Spinal cord (tissue), 10 donors: ENCODE measurements at places on chromosomes 12 and 14. TPM values are rescaled to one million over a fixed set of nuclear protein-coding genes. Genes with fewer than 3 reads are reported as not detected.

DNA sequence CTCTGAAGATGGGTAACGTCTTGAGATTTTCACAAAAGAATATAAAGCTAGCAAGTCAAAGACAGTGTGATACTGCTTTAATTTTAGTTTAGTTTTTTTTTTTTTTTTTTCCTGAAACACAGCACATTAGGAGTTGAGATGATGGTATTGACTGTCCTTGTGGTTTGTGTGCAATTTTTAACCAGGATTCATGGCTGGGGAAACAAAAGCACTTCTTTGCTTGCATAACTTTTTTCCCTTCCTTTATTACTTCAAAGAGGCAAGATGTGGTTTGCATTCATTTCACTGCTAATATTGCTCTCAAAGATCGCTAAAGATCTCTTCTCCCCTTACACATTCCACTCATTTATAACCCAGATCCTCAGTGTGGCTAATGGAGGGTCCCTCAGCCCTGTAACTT, 157.1 kb upstream of the PZP start:
- DNase-seq: no peak

DNA sequence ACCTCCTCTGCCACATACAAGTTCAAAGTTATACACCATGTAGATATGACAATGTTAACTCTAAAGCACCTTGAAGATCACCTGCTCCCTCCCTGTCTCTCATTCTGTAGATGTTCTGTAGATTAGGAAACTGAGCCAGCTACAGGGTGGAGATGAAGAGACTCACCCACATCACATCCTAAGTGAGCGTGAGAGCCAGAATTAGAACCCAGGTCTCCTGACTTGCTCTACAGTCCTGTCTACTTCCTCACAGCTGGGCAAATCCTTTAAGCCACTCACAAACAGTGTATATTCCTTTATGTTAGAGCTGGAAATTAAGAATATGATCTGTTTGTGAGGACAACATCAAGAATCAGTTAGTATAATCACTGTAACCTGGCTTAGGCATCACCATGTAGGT, 1.8 kb downstream of the APPL2 start:
- DNase-seq: no peak

DNA sequence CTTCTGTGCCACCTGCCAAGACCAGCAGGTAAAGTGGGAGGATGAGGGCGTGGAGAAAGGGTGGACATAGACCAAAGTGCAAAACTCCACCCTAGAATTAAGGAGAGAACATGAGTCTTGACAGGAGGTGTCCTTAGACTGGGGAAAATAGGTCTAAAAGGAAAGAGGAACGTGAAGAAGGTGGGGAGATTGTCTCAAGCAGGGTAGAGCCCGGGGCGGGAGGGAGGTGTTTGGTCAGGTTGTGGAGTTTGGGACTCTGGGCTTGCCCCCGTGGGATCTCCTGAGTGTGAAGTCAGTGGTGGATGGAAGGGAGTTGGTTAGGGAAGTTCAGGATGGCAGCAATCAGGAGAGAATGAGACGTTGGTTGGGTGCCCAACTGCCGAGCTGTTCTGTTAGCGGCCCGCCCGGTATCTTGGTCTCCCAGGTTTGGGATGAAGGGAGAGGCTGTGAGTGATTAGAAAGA, 386 bp downstream of the DGKA start:
- DNase-seq: no peak

GRCh38 chr12:52566847-52567291, 6.8 kb downstream of the KRT74 start:
- DNase-seq: no peak

- no peak for DNase-seq
Observed at GRCh38 chr12:50344245-50344644, 52.2 kb downstream of the FAM186A start.

DNA sequence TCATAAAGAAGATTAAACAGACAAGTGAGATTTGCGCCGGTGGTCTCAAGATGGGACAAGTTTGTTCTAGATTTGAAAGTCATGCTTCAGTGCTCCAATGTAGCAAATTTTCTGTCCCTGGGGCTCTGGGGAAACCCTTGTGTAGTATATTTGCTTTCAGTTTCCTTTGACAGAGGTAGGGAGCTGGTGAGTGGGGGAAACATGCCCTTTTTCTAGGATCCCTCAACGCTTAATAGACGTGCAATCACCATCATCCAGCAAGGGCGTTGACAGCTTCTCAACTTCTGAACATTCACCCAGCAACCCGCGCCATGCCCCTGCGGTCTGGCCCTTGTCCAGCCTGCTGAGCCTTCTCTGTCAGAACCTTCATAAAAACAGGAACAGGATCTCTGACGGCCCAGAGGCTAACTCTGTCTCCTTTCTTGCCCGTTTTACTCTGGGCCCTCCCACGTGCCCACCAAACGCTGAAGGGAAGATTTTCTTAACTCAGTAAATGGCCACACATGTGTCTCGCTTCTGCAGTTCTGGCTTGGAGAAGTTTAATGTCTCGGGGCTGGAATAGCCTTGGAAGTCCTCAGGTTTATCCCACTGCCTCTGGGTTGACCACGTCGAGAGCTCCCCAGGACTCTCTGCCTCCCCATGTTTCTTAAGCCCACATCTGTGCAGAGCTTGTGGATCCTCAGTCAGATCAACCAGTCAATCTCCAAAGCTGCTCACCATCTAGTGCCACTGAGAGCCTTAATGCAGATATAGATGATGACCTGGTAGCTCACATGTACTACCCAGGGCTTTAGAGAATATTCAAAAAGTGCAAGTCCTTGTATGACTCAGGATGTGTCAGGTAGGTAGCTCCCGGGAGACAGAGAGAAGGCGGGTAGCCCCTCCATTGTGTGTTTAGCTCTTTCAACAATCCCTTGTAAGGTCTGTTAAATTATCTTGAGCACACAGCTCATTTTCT, 58.1 kb upstream of the CCND2 start:
- no peak for DNase-seq

DNA sequence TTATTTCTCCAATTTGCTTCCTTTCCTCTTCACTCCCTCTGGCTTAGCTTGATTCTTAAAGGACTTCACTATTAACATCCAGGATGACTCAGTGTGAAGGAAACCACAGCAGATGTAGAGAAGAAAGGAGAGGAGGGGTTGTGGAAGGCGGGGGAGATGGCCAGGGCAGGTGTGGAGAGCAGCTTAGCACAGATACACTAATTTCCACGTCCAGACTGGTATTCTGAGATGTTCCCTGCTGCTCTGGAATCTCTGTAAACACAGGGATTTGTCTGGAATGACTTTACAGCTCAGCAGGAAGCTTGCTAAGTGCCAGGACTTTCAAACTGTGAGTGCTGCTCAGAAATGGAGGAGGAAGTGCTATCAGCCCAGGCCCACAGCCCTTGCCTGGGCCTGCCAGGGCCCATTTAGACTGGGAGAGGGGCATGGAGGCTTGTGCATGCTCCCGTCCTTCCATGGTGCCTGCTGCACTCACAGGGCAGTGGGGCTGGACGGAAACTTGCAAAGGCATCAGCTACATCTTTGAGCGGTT, 202.5 kb upstream of the DDHD1 start:
- peak; percentile 10 for DNase-seq

DNA sequence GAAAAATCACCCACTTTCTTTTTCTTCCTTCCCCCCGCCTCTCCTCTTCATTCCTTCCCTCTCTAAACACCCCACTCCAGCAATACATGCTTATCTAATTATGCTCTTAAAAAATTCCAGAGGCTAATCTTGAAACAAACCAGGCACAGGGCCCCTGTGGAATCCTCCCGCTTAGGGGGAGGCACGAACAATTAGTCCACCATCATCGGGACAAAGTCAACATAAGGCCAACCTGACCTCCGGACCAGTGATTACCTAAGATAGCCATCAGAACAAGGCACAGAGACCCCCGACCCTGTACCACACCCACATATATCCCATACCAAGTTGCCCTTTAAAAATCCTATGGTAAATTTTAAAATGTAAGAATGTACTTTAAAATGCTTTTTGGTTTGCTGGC, 47.1 kb downstream of the KIF21A start:
- DNase-seq: no peak

DNA sequence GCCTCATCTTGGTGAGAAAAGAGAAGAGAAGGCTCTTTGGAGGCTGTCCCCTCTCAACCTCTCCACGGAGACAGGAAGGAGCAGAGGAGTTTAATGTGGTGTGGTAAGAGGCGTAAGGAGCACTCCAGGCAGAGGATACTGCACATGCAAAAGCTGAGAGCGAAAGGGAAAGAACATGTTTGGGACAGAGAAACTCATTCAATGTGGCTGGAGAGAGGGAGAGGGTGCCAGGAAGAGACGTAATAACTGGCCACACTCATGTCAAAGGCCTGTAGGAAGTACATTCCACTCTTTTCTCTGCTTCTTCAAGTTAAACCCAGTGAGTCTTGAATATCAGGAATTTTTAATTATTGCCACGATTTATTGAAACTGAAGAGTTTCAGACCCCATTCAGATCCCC, 12.0 kb downstream of the VDR start:
- DNase-seq: no peak

DNA sequence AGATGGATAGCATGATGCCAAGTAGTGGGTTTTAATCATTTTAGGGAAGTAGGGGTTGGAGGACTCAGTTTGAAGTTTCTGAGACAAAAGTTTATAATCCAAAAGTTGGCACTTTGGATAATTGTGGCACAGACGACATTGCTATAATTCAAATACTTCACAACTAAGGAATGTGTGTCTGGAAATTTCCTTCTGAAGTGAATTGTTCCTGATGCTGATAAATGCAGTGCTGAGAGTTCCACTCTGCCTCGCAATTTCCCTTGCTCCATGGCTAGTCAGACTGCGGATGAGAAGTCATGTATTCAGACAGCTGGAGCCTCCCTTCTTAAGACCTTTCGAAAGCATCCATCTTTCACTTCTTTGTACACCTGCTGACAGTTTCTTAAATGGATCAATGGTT, 393.3 kb upstream of the PRICKLE1 start:
- DNase-seq: no peak

DNA sequence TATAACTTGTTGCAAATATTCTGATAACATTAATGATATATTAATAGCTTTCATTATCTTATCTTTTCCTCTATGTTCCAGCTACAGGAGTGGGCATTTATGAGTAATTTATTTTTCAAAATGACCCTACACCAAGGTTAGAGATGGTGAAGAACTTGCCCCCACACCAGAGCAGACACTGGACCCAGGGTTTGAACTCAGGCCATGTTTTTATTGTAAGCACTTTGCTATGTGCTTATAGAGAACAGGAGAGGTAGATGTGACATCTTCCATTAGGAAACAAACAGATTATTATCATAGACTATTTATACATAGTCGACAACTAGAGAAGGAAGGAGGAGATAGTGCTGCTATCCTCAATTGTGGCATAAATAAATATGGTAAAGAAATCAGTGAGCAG, 265.2 kb downstream of the EGLN3 start:
- no peak for DNase-seq

DNA sequence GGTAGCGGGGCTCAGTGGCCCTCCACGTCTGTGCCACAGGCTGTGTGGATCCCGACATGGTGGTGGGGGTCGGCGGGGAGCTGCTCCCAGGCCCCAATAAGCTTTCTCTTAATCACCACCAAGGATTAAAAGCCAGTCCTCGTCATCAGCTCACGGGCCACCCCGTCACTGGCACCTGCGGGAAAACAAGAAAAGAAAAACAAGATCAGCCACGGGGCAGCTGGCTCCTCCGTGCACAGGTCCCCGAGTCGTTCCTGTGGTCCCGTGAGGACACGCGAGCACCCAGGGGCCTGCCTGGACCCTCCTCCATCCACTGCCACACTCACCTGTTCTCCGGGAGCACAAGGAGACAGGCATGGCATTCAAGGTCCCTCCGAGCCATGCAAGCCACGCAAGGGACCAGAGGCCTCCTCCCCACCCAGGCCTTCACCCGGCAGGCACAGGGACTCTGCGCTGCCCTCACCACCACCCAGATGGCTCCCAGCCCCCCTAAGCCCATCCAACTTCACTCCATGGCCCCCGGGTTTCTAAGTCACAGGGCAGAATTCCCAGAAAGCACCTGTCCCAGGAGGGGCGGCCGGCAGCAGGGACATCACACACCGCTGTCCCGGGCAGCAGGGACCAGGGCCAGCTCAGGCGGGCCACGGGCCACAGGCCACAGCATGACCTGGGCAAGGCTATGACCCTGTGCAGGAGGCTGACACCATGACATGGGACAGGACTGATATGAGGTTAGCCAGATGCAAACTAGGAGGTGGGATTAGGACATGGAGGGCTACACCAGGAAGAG, 72.0 kb downstream of the NCOR2 start:
- DNase-seq: no peak

DNA sequence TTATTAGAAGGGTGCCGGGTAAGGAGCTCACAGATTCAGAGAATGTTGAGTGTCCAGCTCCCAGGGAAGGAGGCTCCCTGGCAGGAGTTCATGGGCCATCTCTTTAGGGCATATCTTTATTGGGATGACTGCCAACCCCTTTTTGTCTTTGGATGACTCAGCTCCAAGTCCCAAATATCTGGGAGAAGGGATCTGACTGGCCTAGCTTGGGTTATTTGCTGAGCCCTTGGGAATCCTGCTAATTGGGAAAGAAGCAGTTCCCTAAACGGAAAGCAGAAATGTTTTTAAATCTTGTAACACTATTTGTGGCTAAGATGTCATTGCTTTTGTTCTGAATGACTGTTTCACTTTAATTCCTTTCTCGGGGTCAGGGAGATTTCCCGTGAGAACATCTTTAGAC, 12.6 kb downstream of the DDX55 start:
- DNase-seq: no peak

GRCh38 chr12:123896767-123897166, 75.9 kb downstream of the CCDC92 start:
- DNase-seq: no peak

- DNase-seq: no peak
Observed at GRCh38 chr12:99393763-99394162, 253.8 kb upstream of the GARIN6 start.

GRCh38 chr12:126384026-126384564, 1318.9 kb downstream of the AACS start:
- DNase-seq: peak; percentile 84

GRCh38 chr12:29320295-29321085, 60.5 kb downstream of the ERGIC2 start:
- no peak for DNase-seq

DNA sequence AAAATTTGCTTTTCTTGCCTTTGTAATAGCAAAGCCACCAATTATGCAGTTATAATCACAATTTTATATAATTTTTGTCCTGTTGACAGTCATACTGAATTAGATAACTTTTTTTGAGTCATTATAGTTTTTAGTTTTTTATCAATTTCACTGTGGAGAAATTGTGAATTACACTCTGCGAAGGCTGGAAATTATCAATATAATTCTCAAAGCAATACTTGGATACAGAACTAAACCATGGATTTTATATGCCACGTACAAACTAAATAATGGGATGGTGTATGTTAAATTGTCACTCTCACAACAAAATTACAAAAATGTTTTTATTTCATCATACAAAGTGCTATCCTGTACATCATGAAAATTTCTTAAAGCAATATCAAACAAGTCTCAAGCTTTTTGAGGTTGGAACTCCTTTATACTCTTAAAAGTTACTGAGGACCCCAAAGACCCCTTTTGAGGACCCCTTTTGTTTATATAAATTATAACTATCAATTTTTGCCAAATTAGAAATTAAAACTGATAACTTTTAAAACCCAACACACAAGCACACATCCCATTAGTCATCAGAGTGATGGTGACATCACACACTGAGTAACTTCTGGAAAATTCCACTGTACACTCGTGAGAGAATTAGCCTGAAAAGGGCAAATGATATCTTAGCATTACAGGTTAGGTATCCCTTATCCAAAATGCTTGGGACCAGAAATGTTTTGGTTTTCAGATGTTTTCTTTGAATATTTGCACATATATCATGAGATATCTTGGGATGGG, 19.8 kb upstream of the AQP2 start:
- DNase-seq: no peak

TAS2R8 gene
- total RNA-seq: 0.89 TPM

SLC5A8 gene
- 1.1 TPM for total RNA-seq

ETFBKMT gene
- 3.8 TPM for total RNA-seq

SLC17A8 gene
- total RNA-seq: 12.0 TPM

SYT1 gene
- total RNA-seq: 38.0 TPM

MYO1H gene
- total RNA-seq: 0.28 TPM

CIT gene
- total RNA-seq: 28.5 TPM
